NB4 (cell line): ENCODE measurements at places on chromosomes 7 and 10.

DNA sequence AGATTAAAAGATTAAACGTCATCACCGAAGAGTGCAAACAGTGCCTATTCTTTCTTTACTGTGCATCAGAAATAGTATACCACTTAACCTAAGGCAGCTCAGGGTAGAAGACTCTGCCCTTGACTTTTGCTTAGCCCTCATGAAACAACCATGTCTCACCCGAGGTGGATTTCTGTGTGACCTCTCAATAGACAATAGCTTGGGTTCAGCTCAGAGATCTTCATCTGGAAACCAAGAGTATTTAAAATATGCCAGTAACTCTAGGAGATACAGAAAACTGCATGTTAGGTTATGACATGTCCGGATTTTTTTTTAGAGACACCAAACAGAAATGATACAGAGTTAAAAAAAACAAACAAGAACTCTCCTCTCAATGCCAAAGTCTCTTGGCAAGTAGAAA is 75.8 kb downstream of the JAZF1 start:
- DNase-seq, result no peak

- peak; percentile 16 for DNase-seq
Observed at GRCh38 chr10:114538181-114538906, 119.7 kb downstream of the ABLIM1 start.

- DNase-seq, result no peak
Observed at GRCh38 chr10:15504101-15504840, 133.2 kb upstream of the FAM171A1 start.

DNA sequence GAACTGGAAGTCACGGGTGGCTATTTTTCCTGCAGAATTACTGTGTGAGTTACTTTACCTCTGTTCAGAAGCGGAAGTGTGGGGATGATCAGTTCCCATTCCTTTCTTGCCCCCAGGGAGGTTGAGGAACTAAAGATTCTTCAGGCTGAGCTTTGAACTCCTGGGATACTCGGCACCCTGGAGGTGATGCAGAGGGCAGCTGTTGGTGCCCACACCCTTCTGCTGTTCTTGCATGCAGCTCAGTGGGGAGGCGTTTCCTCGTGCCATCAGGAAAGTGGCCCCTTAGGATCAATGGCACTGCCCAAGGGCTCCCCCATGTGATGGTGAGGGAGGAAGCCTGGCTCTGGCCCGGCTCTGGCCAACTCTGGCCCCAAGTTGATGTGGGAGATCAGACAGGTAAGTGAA is 44.7 kb upstream of the MXI1 start:
- DNase-seq, result peak; percentile 44

DNA sequence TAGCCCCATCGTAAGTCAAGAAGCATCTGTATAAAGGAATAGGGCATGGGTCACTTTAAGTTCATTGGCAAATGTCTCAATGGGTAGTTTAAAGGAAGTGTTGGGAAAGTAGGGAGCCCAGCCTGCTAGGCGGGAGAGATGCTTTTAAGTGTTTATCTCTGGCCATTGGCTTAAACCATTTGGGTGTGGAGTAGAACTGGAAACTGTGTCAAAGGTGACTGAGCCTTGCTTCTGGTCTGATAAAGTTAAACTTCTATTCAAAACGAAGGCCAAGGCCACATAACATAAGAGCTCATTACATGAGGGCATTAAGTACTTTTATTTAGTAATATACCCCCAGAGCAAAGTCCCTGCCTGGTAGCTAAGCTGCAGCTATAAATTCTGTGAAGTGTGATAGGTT is 148.7 kb downstream of the SPAG6 start:
- DNase-seq, result no peak

GRCh38 chr7:55556031-55556430 is 16.3 kb downstream of the VOPP1 start:
- DNase-seq, result no peak

DNA sequence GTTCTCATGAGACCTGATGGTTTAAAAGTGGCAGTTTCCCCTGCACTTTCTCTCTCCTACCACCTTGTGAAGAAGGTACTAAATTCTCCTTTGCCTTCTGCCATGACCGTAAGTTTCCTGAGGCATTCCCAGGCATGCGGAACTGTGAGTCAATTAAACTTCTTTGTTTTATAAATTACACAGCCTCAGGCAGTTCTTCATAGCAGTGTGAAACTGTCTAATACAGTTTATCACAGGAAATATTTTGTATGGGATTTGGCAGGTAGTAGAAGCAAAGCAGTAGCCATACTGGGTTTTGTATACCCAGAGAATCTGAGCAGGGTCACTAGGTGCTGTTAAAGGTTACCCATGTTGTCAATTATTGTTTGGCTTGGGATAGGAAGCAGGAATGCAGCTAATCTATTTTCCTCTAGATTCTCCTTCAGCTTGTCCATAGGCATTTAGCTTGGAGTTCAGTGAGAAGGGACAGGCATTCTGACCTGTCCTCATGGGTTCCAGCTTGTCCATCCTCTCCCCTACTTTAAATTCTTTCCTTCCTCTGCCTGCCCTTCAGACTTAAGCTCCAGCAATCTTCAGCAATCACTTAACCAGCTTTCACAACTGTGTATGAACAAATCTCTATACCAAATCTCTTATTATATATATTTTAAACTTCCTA is 186.7 kb downstream of the PCLO start:
- no peak for DNase-seq

GRCh38 chr7:8283968-8284367 is 22.0 kb upstream of the ICA1 start:
- DNase-seq, result no peak

DNA sequence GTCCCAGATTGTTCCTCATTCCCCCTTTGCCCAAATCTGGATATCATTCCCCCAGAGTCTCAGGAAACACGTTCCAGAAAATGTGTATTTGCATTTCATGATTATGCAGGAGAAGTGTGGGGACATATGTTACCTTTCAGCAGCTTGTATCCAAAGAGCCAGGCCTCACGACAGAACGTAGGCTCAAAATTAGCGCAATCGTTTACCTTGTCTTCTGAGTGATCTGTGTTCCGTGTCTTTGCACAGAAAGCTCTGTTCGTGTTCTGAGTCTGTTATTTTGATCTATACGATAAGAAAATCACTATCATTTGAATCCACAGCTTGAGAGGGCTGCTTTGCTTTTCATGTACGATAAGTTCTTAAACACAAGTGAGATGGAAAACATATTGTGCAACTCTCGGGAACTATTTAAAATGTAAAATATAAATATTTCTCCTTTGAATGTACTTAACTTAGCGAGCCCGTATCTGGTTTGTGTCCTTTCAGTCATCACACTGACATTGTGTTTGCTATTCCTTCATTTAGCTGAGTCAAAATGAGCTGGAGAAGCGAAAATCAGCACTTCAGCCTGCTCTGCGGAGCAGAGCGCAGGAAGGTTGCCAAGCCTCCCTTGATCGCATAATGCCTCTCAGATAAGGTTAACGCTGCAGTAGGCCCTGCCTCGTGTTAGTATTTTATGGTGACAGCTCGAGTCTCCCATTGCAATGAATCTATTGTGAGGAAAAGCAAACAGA is 80.2 kb upstream of the CACNB2 start:
- no peak for DNase-seq
